ENCODE measurements at places on chromosomes 1 and 21.

DNA sequence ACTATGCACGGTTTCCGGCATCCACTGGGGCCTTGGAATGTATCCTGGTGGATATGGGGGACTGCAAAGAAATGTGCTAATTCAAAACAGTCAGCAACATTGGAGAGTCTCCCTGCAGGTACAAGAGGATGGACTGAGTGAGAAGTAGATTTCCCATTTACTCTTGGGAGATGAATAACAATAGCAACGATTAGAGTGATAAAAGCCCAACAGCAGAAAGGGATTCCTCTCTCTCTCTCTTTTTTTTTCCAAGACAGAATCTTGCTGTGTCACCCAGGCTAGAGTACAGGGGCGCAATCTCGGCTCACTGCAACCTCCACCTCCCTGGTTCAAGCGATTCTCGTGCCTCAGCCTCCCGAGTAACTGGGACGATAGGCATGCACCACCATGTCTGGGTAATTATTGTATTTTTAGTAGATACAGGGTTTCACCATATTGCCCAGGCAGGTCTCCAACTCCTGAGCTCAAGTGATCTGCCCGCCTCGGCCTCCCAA, 5.0 kb upstream of the SHCBP1L start:
- no peak for DNase-seq

DNA sequence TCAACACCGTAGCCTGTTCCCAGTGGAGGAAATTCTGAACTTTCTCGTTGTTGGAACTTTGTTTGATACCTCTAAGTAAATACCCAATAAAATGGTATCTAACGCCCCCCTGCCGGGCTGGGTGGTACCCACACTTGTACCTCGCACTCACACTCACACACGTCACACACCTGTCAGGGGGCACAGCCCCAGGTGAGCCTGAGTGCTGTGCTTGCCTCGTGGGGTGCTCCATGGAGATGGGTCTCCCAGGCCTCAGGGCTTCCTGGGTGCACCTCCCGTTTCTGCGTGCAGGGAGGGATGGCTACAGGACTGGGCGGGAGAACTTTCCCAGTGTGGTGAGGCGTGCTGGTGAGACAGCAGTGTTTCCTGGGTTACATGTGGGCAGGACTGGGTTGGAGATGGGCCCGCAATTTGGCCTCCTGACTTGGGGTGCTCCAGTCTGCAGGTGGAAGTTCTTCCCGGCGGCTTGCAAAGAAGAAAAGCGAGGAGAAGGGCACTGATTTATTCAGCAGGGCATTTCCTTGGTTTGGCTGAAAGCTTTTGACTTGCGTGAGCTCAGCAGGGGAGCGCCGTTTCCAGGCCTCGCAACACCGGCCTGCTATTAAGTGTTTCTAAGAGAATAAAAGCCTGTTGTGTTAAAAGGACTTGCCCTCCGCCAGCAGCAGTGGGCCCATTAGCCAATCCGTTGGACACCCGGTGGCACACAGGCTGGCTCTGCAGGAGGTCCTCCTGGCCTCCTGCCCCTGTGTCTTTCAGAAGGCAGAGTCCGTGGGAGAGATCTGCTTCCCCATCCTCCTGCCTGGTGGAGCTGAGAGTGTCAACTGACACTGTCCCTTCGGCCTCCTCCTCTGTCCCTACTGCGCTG, 79.7 kb downstream of the KIF26B start:
- DNase-seq, result no peak

DNA sequence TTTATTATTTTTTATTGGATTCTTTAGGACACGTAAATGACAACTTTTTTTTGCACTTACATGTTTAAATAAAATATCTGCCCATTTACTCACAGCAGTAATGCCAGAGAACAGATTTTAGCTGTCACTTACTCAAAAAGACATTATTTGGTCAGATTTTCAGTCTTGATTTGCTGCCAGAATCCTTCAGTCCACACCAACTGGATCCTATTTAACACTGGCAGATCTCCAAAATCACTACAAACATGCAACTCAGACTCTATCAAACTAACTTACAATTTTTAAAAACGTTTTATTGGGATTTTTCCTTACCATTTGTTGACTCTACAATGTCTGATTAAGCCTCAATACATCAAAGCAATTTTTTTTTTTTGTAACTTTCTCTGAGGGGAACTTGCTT, 11.1 kb downstream of the ATP6V1G3 start:
- no peak for DNase-seq

DNA sequence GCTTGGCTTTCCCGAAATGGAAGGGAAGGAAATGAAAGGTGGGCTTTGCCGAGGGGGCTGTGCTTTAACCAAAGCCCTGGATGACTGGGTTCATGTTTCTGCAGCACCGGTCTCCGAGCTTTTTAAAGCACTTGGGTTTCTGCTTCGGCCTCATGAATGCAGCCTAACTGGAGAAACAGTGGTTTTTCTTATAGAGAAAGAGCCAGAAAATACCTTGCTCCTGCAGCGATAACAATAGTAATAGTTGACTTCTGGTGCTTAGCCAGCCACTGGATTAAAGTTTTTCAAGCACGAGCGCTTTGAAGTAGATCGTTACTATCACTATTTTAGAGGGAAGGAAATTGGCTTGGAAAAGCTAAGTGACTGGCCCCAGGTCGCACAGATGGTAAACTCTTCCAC, 500 bp upstream of the DOCK7 start:
- DNase-seq, result no peak

- no peak for DNase-seq
Measured at GRCh38 chr1:151035167-151035566, 1.2 kb upstream of the BNIPL start.

DNA sequence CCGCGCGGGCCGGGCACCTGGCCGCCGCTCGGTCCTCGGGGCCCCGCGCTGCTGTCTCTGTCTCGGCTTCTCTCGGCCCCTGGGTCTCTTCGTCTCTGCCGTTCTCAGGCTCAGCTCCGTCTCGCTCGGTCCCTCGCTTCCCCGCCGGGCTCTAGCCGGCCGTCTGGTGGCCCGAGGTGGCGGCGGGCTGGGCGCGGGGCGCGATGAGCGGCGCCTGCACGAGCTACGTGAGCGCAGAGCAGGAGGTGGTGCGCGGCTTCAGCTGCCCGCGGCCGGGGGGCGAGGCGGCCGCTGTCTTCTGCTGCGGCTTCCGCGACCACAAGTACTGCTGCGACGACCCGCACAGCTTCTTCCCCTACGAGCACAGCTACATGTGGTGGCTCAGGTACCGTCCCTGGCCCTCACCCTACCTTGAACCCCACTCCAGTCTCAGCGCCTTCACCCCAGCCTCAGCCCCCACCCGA, 355 bp downstream of the SHISAL2A start:
- peak; percentile 29 for DNase-seq

DNA sequence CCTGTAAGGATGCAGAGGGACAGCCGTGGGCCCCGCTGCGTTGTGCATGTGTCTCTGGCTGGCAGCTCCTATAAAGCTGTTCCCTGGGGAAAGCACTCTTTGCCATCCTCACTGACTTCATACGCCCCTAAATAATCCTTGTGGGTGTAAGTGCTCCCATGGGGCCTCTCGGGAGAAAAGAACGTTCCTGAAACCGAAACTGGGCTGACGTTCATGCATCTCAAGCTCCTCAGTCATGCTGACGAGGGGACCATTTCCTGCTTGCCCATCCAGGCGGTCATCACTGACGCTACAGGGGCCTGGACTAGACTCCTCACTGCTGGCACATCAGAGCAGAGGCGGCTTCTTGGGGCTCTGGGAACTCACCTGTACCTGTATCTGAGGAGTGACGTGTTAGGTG, 73.1 kb upstream of the USP24 start:
- no peak for DNase-seq

- no peak for DNase-seq
Measured at GRCh38 chr1:172146141-172146850, 274.2 kb upstream of the C1orf105 start.
